ENCODE measurements at places on chromosomes 1 and 21.

- no peak for DNase-seq
Observed at GRCh38 chr1:202010180-202011015, at the start of gene ELF3. Gene ELF3 (plus strand): TSS chr1:202010587. CDS start chr1:202011137, 550 bp downstream.

GRCh38 chr1:17128361-17128760 is 9.1 kb upstream of the PADI2 start:
- DNase-seq: no peak

DNA sequence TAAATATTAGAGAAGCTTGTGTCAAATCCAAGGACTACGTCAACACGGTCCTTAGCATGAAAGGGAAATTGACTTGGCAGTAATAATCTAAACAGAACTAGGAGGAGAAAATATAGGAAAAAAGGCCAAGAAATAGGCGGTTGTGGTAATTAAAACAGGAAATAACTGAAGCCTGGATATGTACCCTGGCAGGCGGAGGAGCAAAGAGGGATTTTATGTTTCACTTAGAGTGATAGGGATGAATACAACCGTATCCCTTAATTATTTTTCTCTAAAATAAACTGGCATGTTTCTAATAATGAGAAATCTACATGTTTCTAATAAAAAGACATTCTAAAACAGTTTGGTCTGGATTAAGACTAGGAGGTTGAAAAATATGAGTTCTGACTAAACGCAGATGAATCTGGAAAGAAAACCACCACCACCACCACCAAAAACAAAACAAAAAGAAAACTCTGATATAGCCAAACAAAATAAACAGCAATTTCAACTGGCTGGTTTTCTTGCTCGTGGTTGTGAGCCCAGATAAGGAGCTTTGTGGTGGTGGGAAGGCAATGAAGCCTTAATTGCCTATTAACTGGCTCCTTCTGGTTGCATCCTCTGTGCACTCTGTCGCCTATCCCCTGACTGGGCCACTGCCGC is 334.2 kb upstream of the SNX7 start:
- DNase-seq: no peak

DNA sequence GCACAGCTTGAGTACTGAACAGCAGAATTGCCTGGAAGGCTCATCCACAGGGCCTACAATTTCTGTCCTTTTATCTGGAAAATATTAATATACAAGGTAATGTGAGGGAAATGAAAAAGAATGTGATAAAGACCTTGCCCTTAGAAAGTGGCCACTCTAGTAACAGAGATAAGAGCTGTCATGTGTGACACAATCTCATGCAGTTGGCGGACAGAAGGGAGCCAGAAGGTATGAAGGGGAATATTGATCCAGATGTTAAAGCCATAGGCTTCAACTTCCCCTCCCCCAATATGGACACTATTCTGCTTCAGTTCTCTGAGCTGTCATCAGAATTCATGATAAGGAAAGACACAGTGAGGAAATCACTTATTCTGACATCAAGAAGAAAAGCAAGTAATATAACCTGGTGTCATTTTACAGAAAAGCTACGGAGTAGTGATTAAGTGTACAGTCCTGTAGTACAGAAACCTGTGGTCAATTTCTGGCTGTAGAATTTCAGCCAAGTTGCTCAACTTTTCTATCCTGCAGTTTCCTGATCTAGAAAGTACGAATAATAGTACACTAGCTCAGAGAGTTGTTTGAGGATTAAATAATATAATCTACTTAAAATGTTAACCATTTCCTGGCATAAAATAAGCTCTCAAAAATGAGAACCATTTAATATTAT is 572.1 kb downstream of the DPYD start:
- no peak for DNase-seq

DNA sequence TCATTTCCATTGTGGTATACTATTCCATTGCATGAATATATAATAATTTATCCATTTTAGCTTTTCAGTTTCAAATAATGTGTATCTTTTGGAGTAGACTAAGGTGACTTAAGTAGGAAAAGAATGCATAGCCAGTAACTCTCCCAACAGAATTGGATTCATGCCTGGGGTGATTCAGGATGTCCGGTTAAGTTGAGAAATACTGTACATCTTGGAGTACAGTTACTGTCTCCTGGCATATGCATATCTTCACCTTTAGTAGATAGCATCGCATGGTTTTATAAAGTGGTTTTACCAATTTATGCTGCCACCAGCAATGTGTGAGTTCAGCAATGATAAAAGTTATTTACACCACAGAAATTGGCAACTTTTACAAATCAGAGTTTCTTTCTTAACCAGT is 18.6 kb upstream of the SLC6A9 start:
- DNase-seq: no peak

DNA sequence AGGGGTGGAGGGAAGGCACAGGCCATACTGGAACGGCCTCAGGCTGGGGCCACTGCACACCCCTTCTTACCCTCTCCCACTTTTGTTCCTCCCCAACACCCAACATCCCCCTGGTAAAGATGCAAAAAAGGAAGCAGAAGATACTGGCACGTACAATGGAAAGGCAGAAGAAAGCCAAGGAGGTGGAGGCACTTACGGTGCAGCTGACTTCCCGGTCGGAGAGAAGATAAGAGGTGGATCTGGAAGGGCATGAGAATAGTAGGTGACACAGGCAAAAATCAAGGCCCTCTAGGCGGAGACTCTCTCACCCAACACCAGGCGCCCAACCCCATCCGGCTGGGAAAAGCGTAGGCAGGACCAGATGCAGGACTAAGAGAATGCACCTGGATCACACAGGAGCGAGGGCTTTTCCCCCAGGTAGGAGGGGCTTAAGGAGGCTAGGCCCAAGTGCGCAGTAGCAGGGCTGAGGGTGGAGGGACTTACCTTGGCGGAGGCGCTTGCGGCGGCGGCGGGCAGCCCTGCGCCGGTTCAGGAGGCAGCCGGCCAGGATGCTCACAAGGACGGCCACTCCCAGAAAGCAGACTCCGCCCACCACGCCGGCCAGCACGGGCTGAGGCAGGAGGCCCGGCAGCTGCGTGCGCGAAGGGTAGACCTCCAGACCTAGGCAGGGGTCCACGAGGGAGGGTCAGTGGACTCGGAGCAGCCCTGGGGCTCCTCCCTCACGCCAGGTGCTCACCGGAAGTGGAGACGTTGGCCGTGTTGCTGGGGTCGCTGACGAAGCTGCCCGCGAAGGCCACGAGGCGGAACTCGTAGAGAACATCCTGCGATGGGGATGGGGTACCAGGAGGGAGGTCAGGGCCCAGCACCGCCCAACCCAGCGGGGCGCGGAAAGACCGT is 4.1 kb upstream of the TAGLN2 start:
- DNase-seq: no peak

- DNase-seq: no peak
Observed at GRCh38 chr1:46197560-46197963, 672 bp downstream of the POMGNT1 start.

- DNase-seq: no peak
Observed at GRCh38 chr1:214146523-214146922, 134.4 kb upstream of the SMYD2 start.

DNA sequence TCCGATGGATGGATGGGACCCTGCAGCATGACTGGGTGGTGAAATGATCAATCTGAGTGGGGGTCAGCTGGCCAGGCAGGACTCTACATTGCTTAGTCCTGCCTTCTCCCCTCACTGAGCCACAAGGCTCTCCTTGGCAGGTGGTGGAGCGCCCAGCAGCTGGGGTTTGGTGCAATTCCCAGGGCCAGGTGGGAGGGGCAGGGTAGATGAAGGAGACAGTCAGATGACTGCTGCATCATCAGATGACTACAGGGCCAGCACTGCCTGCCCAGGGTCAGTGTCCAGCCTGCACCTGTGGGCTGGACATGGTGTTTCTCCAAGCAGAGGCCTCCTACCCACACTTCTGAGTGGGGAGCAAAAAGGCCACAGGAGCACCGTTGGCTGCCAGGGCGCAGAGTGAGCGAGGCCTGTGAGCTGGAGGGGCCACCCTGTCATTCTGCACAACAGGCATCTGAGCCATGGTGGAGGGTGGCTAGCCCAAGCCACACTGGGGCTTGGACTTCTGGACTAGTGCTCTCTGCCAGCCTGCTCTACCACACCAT is 103.9 kb upstream of the EDN2 start:
- DNase-seq: no peak

- no peak for DNase-seq
Observed at GRCh38 chr1:15329104-15329820, 80.4 kb upstream of the EFHD2 start.

DNA sequence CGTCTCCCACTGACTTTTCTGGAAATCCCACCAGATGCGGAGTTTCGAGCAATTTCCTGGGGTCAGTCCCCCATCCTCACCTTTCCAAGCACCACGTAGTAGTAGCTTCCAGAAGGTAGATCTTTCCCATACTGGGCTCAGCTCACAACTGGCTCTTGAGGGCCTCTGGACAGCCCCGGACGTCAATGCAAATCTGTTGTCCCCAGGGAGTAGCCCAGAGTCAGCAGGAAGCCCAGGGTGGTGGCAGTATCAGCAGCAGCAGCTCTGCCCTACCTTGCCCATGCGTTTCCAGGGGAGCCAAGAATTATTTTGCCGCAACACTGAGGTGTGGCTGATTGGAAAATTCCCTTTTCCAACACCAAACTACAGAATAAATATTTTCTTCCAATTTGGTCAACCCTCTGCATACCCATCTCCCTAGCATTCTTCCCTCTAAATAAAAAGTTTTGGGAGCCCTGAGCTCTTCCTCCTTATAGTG is 70.3 kb downstream of the CD46 start:
- DNase-seq: no peak

- no peak for DNase-seq
Observed at GRCh38 chr1:246565751-246566127, 322 bp downstream of the TFB2M start.

DNA sequence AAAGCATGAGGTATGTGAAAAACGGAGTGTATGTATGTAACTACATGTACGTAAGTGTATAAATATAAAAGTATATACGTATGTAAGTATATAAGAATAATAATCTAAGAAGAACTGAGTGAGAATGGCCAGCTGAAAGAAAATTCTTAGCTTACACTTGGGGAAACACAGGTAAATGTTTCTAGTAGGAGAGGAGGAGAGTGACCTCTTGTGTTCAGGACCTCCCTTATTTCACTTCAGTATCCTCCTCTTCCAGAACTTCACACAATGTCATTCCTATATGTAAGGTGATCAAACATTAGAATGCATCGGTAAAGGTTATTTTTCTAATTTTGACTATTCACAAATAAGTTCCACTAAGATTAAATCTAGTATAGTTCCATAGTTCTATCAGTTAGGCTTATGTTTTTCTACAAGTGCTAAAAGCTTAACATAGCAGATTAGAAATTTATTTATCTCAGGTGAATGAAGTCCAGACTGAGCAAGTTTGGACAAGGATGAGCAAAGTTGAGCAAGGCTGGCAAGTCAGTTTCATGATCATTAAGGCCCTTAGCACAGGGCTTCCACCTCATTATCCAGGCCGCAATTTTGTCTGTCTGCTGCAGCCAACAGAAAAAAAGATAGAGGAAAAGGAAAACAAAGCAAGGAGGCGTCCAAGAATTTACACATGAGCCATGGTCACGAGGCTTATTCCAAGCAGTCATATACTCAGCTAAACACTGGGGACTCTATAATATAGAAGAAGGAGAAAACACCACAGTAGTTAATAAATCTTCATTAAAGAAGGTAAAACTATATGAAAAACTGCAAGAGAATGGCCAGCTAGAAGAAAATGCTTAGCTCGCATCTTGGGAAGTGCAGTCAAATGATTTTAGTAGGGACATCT is 7.1 kb upstream of the MROH9 start:
- no peak for DNase-seq

Data from stimulated activated CD8-positive, alpha-beta memory T cell treated with anti-CD3 and anti-CD28 coated beads, Interleukin-4, amount 100 ng/mL, for 1 hour (primary cell).